CD4-positive, CD25-positive, alpha-beta regulatory T cell (primary cell): ENCODE measurements at places on chromosomes 7 and 10. TPM values are rescaled to one million over a fixed set of nuclear protein-coding genes. Genes with fewer than 3 reads are reported as not detected.
A peak's percentile ranks its signal among the peaks of the same experiment; 100 is the strongest.

- no peak overlapping the region for H3K4me3 ChIP-seq
- H3K27me3 ChIP-seq: no peaks in the 10 kb centered on the region
- no peak overlapping the region for H3K27ac ChIP-seq
- no peaks in the 10 kb centered on the region for H3K36me3 ChIP-seq
- no peaks in the 10 kb centered on the region for H3K4me1 ChIP-seq
- no peak for DNase-seq
Measured at GRCh38 chr7:42144604-42145003, 92.4 kb downstream of the GLI3 start.

The PFKFB3 gene
- 96.3 TPM for total RNA-seq

The NUDT13 gene
- 1.8 TPM for total RNA-seq

The CRYGN gene
- 0.39 TPM for total RNA-seq

- no peaks in the 10 kb centered on the region for H3K4me1 ChIP-seq
- H3K27ac ChIP-seq: no peak overlapping the region
- no peak overlapping the region for H3K4me3 ChIP-seq
- no peaks in the 10 kb centered on the region for H3K36me3 ChIP-seq
- H3K27me3 ChIP-seq: no peaks in the 10 kb centered on the region
Measured at GRCh38 chr7:69684369-69685292, 86.4 kb downstream of the AUTS2 start.

The PRKRIP1 gene
- total RNA-seq: 47.7 TPM

DNA sequence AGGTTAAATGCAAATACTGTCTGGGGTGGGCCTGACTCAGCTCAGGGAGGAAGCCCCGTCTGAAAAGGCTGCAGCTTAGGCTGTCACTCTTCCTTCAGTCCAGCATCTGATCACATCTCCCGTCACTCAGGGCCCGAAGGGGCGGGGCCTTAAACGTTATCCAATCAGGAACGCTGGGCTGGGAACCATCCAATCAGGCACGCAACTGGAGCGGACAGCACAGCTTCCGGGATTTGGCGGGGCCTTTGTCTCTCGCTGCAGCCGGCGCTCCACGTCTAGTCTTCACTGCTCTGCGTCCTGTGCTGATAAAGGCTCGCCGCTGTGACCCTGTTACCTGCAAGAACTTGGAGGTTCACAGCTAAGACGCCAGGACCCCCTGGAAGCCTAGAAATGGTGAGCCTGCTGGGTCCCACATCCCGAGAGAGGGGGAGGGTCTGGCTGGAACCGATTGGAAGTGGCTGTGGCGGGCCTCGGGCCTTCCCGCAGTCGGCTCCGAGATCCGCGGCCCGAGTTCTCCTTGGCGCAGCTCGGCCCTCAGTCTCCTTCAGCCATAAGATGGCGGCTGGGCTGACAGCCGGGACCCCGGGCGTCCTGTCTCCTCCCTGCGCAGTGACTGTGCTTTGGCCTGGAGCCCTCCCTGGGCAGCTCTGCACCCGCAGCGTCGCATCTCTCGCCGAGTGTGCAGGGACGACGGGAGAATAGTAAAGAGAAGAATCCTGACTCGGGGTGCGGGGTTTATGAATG, at the start of gene ZNF92:
ZNF92 (plus strand) TSS at position 248 of the 744 bp plus-strand sequence; CDS start at position 391, 143 bp downstream.
- DNase-seq: peak; percentile 95
- no peaks in the 10 kb centered on the region for H3K27me3 ChIP-seq
- H3K36me3 ChIP-seq: peaks cover 12% of the 10 kb centered on the region
- peaks cover 32% of the 10 kb centered on the region for H3K4me1 ChIP-seq

The CNPY1 gene
- not detected for total RNA-seq

DNA sequence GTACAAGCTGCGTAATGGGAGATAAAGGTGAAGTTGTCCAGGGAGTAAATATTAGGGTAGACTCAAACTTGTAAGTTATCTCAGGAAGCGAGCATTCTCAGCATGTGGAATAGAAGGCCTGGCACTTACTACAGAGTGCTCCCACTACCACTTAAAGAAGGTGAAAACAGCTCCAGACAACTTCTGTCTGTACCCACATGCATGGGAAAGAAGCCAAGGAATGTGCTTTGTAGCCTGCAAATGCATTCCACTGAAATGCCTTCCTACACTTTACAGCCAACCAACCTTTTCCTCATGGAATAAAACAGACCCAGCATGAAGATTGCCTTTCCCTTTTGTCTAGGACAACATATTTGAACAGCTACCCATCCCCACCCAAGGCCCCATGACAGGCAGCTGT, 45.4 kb upstream of the NPSR1 start:
- H3K36me3 ChIP-seq: no peaks in the 10 kb centered on the region
- no peaks in the 10 kb centered on the region for H3K4me1 ChIP-seq
- H3K4me3 ChIP-seq: no peak overlapping the region

The NAT16 gene
- total RNA-seq: not detected

DNA sequence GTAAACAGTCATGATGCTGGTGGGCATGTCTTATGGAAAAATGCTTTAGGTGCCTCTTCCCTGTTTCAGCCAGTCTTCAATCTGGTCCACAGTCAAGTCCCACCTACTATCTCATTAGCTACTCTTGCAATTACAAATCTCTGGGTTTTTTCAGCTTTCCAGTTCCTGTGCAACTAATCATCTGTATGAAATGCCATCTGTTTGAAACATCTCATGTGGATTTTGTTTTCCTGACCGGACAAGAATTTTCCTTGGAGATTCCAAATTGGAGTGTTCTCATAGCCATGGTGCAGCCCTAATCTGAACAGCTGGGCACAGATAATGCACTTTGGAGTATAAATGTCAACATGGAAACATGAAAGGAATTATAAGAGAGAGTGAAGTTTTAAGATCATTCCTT, 41.3 kb upstream of the CALN1 start:
- no peaks in the 10 kb centered on the region for H3K36me3 ChIP-seq
- no peak overlapping the region for H3K4me3 ChIP-seq
- no peaks in the 10 kb centered on the region for H3K27me3 ChIP-seq
- H3K4me1 ChIP-seq: no peaks in the 10 kb centered on the region
- no peak for DNase-seq

DNA sequence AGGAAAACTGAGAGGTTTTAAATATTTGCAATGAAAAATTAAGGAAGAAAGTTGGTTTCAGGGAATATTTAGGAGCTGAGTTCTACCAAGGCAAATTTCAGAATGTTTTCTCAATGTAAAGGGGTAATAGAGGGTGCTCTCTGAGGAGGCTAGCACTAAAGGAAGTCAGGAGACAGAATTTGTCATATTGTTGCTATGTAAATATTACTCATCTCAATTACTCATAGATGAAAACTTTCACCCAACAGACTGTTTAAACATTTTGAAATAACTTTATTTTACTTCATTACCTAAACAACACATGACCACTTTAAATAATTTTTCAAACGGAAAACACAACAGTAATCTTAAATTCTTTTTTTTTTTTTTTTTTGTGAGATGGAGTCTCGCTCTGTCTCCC, 274.8 kb upstream of the NRG3 start:
- H3K27ac ChIP-seq: no peak overlapping the region
- H3K27me3 ChIP-seq: no peaks in the 10 kb centered on the region
- no peaks in the 10 kb centered on the region for H3K4me1 ChIP-seq
- DNase-seq: no peak
- H3K4me3 ChIP-seq: no peak overlapping the region

The RTKN2 gene
- total RNA-seq: 99.5 TPM

DNA sequence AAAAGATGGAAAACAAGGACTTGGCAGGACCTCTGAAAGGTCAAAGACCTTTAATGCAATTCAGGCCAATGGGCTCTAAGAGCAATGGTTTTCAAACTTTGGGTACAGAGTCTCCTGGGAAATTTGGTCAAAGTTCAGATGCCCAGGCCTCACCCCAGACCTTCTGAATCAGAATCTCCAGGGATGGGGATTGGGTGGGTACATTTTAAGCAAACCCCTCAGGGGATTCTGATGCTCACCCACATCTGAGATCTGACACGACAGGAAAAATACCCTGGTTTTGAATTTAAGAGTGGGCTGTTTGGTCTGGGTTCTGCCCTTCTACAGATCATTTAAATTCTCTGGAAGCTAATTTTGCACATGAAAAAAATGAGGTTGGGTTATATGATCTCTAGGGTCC, 214.8 kb upstream of the PLXNA4 start:
- no peak overlapping the region for H3K4me3 ChIP-seq
- no peaks in the 10 kb centered on the region for H3K27me3 ChIP-seq
- DNase-seq: no peak
- H3K4me1 ChIP-seq: no peaks in the 10 kb centered on the region

The PDE1C gene
- total RNA-seq: not detected

- no peak for DNase-seq
- H3K36me3 ChIP-seq: peaks cover 70% of the 10 kb centered on the region
- no peaks in the 10 kb centered on the region for H3K27me3 ChIP-seq
- no peaks in the 10 kb centered on the region for H3K4me1 ChIP-seq
- no peak overlapping the region for H3K4me3 ChIP-seq
- no peak overlapping the region for H3K27ac ChIP-seq
Measured at GRCh38 chr10:102491136-102491535, 11.4 kb downstream of the ACTR1A start.

The MSS51 gene
- 3.9 TPM for total RNA-seq

DNA sequence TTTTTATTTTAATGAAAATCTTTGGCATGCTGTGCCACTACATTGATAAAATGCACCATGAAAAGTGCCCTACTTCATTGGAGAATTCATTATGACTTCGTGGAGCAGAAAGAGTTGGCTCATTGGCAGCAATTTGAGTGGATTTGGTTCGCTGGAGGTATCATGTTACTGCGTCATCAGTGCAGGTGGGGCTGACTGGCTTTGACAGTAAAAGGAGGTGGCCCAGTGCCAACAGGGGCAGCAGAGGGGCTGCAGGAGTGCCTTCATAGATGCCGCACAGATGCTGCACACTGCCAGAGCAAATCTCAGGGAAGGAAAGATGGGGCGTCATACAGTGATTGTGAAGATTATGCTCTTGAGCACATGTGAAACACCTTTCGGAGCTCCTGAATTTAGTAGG, 22.2 kb downstream of the FZD1 start:
- H3K36me3 ChIP-seq: no peaks in the 10 kb centered on the region
- H3K4me1 ChIP-seq: no peaks in the 10 kb centered on the region
- no peak overlapping the region for H3K27ac ChIP-seq
- H3K4me3 ChIP-seq: no peak overlapping the region
- H3K27me3 ChIP-seq: no peaks in the 10 kb centered on the region

- no peak overlapping the region for H3K27ac ChIP-seq
- no peak for DNase-seq
- no peak overlapping the region for H3K4me3 ChIP-seq
- no peaks in the 10 kb centered on the region for H3K36me3 ChIP-seq
Measured at GRCh38 chr7:81594767-81595166, 175.1 kb downstream of the HGF start.

The CLCN1 gene
- not detected for total RNA-seq

The GIMAP4 gene
- 90.1 TPM for total RNA-seq

DNA sequence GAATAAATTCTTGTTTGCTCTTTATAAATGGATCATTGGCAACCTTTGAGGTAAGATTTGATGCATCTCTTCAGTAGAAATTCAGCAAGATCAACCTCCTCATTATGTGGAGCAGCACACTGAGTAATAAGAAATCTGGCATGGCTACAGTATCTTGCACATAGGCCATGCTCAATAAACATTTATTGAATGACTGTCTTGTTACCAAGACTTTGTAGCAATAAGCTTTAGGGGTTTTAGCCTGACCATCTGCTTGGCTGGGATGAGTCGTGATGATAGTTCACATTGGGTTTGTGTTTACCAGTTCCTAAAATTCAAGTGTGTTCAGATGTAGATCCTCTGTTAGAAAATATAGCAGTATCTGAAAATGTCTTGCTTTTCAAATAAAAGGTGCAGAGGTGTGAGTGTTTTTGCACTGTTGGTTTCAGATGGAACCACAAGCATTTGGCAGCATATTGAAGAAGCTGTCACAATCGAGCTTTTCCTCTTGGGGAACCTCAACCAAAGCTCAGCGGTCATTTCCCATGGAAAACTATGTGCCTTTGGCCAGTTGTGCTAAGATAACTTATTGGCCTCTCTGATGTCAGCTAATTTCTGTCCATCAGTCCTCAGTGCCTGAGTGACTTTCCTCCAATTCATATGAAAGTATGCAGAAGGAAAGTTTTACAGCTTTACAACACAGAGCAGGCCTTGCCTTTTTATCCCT, 442.6 kb downstream of the GFRA1 start:
- no peak overlapping the region for H3K4me3 ChIP-seq
- H3K36me3 ChIP-seq: no peaks in the 10 kb centered on the region
- no peak overlapping the region for H3K27ac ChIP-seq
- no peaks in the 10 kb centered on the region for H3K27me3 ChIP-seq

DNA sequence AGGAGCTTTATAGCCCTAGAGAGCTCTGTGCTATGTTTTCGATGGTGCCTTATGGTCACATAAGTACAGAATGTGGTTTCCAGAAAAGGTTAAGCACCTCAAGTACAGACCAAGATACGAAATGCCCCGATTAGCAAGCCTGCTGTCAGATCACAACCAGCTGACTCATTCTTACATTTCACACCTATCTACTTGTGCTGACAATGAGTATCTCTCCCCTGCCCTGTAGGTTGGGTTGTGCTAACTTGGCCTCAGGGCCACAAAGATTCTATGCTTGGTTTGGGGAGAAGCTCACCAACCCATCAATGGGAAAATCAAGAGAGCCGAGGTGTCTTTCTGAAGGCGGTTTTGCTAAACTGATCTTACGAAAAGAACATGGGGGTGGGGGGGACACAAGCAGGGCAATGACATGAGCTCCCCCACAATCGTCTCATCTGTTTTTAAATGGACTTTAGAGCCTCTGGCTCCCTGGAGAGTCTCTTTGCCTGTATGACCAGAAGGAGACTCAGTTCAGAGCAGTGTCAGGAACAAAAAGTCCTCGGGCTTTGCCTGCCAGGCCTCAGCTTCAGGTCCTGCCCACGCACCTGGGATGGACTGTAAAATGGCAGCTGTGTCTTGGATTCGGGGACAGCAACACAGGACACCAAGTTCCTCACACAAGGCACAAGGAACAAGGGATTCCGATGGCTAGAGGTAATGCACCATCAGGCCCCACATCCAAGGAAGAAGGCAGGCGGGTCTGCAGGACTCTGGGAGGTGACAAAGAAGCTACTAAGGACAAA, 55.1 kb downstream of the FAM53B start:
- peaks cover 31% of the 10 kb centered on the region for H3K36me3 ChIP-seq
- peak overlapping the region; percentile 78 for H3K27ac ChIP-seq
- peaks cover 87% of the 10 kb centered on the region for H3K4me1 ChIP-seq
- H3K4me3 ChIP-seq: peak overlapping the region; percentile 33

- H3K4me3 ChIP-seq: no peak overlapping the region
- peaks cover 1% of the 10 kb centered on the region for H3K4me1 ChIP-seq
- DNase-seq: no peak
- peaks cover 97% of the 10 kb centered on the region for H3K36me3 ChIP-seq
Measured at GRCh38 chr10:11324761-11325321, 286.6 kb downstream of the USP6NL start.

- no peaks in the 10 kb centered on the region for H3K4me1 ChIP-seq
- H3K27me3 ChIP-seq: no peaks in the 10 kb centered on the region
- no peak overlapping the region for H3K4me3 ChIP-seq
- DNase-seq: no peak
- no peak overlapping the region for H3K27ac ChIP-seq
- peaks cover 10% of the 10 kb centered on the region for H3K36me3 ChIP-seq
Measured at GRCh38 chr7:142866361-142867096, 11.7 kb downstream of the EPHB6 start.

DNA sequence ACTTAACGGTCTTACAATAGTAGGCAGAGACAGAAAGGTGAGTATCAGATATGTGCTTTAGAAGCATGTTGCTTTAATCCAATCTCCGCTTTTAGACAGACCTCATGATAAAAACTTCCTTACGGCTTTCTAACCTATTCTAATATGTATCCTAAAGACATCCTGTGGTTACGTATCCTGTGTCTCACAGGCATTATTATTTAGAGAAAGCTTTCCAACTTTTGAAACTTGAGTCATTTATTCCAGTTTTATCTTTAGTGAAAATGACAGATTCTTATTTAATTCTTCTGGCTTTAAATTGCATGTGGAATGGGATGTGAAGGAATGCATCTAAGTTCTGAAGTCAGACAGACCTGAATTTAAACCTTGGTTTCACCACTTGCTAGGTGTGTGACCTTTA, 118.9 kb downstream of the OTUD1 start:
- H3K4me3 ChIP-seq: no peak overlapping the region
- DNase-seq: no peak
- no peaks in the 10 kb centered on the region for H3K36me3 ChIP-seq
- H3K27ac ChIP-seq: no peak overlapping the region

The BAMBI gene
- 1.2 TPM for total RNA-seq
